HFFc6 (cell line): ENCODE measurements at places on chromosomes 12 and 14.

- DNase-seq = no peak
Observed at GRCh38 chr12:79444089-79444488, 246.7 kb downstream of the PAWR start.

DNA sequence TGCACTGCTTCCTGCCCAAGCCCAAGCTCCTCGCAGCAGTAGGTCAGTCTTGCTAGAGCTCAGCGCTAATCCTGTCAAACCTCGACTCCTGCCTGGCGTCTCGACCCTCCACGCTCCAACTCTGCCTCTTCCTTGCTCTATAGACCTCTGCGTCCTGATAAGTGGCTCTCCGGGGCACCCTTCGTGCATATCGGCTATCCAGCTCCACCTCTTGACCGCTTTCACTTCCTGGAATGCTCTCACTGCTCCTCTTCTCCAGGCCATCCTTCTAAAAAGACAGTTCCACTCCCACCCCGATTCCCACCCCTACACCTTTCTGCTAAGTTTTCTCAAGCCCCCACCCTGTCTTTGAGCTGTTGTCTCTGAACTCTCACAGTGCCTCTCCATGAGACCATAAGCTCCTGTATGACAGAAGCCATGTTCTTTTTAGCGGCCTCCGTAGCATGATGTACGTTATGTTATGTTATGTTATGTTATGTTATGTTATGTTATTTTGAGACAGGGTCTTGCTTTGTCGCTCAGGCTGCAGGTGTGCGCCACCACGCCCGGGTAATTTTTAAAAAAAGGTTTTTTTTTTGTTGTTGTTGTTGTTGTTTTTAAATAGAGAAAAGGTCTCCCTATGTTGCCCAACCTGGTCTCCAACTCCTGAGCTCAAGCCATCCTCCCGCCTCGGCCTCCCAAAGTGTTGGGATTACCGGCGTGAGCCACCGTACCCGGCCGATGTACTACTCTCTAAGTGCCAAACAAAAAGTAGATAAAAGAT, 601 bp downstream of the COX14 start:
- peak; percentile 27 for DNase-seq

GRCh38 chr14:39426605-39427004, 5.6 kb downstream of the FBXO33 start:
- peak; percentile 63 for DNase-seq

DNA sequence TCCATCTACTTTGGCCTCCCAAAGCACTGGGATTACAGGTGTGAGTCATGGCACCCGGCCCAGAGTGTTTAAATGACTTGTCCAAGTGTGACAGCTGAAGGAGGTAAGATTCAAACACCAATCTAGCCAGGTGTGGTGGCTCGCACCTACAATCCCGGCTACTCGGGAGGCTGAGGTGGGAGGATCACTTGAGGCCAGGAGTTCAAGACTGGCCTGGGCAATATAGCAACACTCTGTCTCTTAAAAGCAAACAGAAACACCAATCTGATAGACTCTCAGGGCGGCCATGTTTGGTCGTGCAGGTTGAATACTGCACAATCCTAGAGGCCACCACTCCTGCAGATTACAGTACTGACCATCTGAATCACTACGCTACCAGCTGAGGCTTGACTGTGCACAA, 68.7 kb downstream of the RBM19 start:
- no peak for DNase-seq

DNA sequence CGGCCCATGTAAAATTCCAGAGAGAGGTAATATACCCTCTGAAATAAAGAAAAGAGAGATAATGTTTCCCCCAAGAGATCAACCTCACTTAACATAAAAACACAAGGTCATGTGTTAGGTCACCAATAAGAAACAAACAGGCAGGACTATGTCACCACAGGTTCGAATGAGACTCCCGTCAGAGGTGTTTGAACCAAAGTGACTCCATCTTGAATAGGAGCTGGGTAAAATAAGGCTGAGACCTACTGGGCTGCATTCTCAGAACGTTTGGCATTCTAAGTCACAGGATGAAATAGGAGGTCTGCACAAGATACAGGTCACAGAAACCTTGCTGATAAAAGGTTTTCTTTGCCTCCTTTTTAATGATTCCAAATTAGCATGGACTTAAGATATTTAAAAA, 6.5 kb downstream of the PYGL start:
- no peak for DNase-seq

DNA sequence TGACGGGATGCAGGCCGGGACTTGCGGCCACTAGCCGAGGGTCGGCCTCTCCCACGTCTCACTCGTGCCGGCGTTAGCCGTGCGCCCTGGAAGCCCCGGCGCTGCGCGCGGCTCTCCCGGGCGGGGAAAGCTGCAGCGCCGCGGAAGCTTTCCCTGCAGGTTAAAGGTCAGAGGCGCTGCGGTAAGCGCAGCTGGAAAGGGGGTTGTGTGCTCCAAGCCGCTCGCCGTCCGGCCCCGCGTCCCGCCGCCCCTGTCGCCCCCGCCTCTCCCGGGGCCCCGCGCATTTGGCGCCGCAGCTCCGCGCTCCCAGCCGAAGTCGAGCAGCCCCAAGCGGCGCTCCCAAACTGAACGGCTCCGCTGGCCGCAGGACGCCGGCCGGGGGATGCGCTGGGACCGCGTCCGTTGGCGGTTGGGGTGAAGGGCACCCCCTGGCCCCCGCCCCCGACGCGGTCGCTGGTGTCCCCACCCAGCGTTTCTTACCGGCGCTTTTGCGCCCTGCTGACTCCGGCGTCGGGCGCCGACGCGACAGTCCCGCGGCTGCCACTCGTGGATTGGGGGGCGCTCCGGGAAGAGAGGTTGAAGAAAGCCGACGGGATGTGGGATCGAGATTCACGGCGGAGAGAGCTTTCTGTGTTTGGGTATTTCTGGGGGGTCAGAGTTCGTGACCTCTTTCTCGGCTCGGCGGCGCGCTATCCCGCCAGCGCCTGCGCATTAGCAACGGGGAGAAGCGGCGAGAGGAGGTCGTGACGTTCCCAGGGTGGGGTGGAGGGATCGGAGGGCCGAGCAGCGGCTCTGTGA, at the start of gene NR2C1:
Gene NR2C1 (minus strand): TSS at position 719 of the 798 bp plus-strand sequence. CDS start 6,234 bp downstream, outside the sequence.
- peak; percentile 87 for DNase-seq

DNA sequence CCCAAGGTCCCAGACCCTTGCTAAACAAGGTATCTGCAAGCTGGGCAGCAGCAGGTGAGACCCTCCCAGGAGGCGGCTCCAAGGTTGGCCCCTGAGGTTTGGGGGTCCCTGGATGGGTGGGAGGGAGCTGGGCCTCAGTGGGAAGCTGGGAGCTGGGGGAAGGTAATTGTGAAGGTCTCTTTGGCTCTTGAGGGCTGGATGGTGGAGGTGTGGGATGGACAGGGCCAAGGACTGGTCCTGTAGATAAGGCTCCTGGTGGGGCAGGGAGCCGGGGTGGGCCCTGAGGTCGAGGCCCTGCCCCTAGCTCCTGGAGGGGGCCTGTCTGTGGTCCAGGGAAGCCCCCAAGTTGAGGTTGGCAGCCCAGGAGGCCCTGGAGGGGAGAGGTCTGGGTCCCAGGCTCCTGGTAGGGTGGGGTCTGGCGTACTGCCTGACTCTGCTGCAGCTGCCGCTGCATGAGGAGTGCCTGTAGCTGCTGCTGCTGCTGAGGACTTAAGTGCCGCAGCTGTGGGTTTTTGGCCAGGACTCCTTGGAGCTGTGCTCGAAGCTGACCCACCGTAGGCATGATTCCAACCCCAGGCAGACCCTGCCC, 13.1 kb upstream of the PRKAG1 start:
- DNase-seq = no peak

DNA sequence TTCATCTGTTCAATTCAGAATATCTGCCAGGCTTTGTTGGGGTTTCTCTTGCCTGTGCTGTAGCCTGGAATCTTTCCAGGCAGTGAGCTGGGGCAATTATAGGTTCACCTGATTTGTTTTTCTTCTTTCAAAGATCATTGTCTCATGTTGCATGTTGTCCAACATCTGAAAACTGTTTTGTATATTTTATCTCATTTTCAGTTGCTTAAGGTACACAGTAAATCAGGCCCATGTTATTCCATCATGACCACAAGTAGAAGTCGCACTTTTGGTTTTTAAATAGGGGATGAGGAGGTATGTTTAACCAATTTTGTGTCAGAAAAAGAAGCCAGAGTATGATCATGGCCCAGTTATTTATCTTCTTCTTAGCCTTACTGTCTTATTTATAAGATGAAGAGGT, 24.9 kb upstream of the FUT8 start:
- no peak for DNase-seq

DNA sequence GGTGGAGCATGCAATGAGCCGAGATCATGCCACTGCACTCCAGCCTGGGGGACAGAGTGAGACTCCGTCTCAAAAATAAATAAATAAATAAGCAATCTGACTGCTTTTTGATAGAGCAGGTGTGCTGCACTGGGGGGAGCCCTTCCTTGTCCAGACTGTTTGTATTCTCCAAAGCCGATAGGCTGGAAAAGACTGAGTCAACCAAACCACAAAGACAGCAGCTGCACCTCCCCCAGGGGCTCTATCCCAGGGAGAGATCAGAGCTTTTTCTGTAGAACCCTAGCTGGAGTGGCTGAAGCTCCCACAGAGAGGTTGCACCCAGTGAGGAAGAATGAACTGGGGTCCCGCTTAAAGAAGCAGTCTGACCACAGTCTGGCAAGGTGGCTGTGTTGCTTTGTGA, 45.8 kb upstream of the LALBA start:
- no peak for DNase-seq

DNA sequence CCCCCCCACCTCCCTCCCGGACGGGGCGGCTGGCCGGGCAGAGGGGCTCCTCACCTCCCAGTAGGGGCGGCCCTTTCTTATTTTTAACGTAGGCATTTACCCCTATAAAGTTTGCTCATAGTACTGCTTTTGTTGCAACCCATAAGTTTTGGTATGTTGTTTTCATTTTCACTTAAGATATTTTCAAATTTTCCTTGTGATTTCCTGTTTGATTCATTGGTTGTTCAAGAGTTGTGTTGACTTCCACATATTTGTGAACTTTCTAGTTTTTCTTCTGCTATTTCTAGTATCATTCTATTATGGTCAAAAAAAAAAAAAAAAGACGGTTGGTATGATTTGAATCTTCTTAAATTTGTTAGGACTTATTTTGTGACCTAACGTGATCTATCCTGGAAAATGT, 6.5 kb downstream of the NOXRED1 start:
- DNase-seq = no peak
